Activated CD4-positive, alpha-beta T cell treated with anti-CD3 and anti-CD28 coated beads, Interleukin-2, amount 50 U/mL, for 4 hours (primary cell): ENCODE measurements at places on chromosomes 2 and 18.

DNA sequence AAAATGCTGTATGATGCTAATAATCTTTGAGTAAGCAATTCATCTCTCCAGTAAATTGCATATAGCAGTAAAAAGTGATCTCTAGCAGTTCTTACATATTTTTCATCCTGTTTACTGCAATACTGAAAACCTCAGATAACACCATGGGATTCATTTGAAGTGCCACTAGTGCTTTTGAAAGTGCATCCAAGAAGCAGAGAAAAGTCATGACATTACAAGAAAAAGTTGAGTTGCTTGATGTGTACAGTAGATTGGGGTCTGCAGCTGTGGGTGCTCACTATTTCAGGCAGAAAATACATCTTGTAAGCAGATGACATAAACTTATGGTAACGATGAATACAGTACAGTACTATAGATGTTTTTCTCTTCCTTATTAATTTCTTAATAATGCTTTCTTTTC is 1984.9 kb upstream of the LRRTM1 start:
- no peak for DNase-seq

GRCh38 chr2:222248256-222248655 is 50.5 kb downstream of the PAX3 start:
- DNase-seq: no peak

GRCh38 chr2:30261695-30262211 is 30.4 kb downstream of the LBH start:
- no peak for DNase-seq

- DNase-seq: no peak
Observed at GRCh38 chr18:33817096-33817495, 239.1 kb downstream of the ASXL3 start.

GRCh38 chr2:138823666-138824065 is 43.5 kb upstream of the NXPH2 start:
- DNase-seq: no peak

GRCh38 chr2:2579814-2580213 is 248.7 kb upstream of the MYT1L start:
- no peak for DNase-seq

GRCh38 chr2:196263181-196263747 is 91.9 kb upstream of the STK17B start:
- peak; percentile 29 for DNase-seq

DNA sequence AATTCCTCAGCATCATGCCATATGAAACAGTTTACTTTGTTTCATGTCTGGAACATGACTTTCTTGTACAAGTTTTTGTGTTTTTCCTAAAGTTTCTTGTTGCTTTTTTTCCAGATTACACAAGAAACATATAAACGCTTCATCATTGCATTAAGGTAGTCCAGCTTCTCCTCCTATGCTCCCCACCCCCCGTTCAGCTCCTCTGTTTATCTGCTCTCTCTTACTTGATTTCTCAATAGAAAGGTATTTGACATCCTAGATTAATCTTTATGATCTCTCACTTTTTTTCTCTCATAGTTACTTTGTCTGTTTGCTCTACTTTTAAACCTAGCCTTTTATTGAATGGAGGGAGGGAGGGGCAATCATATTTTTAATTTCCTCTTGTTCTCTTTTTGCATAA is 25.4 kb downstream of the SLC40A1 start:
- no peak for DNase-seq

DNA sequence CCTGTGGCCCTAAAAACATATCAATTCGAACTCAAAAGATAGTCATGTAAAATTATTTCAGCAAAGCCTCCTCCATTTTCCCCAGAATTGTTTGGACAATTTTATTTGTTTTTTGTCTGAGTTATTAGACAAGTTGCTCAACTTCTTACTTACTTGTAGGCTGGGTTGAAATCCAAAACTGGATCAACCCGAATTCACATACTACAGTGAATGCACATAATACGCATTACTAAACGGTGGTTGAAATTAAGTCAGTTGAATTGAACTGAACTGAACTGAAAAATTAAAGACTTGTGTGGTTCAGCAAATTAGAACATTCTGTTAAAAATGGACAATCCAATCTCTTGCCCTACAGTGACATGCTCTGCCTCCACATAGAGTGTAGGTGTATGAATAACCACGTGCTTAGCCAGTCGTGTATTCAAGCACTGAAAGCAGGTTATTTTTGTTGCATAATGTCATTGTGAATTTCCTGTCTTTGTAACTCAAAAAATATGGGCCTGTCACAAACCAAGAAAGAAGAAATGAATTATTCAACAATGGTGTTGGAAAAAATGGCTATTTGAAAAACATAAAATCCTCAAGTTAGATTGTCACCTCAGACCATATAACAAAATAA is 441.0 kb downstream of the TXNL1 start:
- DNase-seq: no peak

DNA sequence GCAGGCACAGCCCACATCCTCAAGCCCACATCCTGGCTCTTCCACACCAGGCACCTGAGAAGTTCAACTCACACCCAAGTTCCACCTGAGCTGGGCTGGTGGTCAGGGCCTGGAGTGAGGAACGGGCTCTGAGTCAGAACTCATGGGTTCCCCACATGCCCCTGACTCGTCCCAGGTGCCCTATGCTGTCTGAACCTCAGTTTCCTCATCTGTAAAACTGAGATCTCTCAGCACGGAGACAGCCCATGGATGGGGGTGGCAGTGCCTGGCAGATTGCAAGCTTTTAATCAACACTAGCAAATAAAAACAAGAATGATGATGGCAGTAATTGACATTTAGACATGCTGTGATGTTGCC is 307.8 kb downstream of the NDUFA10 start:
- DNase-seq: no peak

DNA sequence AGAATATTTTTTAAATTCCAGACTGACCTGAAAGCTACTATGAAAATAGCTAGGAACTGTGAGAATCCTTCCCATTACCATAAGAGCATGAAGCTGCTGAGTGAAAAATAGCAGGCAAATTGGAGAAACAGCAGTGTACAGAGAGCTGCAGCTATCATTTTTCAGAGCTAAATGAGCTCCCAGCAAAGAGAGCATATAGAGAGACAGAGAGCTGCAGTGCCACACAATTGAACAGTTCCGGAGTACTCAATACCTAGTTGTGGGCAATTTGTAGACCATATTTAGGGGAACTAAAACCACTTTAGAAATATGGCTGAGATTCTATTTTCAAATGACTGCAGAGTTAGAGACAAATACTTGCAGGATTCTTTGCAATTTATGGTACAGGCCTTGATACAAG is 645.3 kb downstream of the STK39 start:
- DNase-seq: no peak

- DNase-seq: no peak
Observed at GRCh38 chr2:97911206-97911921, 84.4 kb downstream of the TMEM131 start.

DNA sequence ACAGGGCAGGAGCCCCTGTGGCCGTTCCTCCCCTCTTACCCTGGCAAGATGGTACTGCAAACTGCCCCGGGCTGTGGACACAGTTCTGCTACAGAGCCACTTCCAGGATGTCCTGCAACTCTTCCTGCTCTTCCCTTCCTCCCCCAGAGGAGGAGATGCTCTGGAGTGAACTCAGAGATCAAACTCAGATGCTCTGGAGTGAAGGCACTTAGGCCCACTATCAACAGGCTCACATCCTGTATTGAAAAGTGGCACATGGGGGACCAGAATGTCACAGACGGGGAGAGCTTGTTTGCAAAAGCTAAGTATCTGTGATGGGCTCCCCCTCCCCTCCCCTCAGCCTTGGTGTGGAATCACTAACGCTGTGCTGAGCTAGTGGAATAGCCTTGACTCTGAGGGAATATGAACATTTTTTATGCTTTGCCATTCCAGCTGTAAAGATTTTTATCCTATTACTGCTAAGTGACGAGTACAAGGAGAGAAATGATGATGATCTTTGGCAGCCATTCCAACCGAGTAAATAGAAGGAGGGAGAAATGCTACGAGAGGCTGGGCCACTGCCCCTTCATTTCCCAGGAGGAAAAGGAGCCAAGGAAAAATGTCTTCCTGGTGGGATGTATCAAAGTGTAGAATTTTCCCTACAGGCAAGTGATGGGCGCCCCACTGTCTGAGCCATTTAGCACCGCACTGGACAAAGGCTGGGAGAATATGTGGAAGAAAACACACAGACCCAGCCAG is 152.6 kb downstream of the GALNT14 start:
- no peak for DNase-seq

DNA sequence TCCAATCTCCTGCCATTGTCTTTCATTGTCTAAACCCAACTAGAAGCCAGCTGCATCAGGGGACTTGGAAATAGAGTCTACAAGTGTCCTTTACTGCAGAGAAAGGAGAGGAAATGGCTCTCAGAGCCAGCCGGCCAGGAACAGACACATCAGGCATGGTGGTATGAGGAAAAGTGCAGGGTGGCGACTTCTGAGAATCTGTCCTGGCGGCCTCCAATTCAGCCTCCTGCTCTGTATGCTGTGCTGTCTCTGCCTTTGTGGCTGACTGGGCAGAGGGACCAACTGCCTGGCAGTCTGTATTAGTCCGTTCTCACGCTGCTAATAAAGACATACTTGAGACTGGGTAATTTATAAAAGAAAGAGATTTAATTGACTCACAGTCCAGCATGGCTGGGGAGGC is 36.8 kb upstream of the AQP4 start:
- DNase-seq: no peak

DNA sequence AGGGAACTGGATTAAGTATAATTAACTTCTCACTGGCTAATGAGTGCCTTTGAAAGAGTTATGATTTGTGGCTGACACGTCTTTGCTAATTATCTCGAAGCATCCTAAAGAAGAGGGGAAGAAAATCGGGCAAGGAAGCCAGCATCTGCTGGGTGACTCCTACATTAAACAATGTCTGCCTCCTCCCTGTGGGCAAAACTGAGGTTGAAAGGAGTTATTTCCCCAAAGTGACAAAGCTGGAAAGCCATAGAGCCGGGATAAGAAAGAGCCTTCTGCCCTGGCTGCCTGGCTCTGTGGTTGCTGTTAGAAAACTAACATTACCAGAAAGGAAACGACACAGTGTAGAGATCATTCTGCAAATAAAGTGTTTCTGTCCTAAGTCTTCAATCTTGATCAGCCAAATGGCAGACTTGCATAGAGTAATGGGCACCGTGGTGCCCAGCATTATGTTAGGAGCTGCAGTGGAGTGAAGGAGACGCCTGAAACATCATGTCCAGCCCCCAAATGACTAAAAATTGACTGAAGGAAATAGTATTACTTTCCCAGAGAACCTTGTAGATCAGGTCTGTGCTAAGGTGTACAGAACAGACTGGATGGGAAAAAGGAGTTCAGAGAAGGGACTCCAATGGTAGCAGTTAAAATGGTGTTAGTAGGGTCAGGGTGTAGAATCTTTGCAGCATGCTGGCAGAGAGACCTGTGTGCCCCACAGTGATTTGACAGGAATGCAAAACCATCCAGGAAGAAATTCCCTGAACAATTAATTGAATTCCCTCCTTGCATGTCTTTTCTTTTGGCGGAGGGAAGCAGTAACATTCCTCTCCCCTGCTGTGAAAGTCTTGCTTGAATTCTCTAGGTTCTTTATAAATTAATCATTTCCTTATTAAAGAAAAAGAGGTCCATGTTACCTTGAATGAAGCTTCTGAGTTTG is 44.4 kb downstream of the ALPK2 start:
- no peak for DNase-seq

DNA sequence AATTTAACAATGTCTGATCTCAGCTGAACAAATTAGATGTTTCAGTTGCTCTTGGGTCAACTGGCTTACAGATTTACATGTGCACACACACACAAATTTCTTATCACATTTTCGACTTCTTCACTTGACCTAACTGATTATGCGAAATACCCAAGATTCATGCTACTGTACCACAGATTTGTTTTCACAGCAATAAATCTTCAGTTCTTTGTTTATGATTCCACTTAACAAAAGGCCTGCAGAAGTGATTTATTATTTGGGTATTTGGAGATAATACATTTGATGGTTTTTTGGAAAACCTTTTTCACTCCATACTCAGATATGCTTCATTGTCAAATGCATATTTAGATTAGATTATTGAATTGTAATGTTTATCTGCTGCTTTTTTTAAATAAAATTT is 129.0 kb downstream of the GALNT1 start:
- DNase-seq: no peak

DNA sequence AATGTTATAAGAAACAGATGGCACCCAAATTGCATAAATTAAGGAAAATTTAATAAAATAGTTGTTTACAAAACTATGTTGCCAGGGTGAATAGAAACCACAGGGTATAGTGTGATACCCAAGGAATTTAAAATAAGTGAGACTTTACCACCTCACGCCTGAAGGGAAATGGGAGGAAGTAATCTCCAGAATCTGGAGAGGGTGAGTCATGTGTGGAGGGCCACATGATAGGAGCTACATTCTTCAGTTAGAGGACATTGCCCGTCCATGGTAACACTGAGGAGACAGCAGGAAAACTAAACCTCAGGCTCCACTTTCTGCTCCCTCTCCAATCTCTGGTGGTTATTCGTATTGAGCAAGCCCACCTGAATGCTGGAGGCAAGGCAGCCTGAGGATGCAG is 97.2 kb upstream of the NXPH2 start:
- DNase-seq: no peak

GRCh38 chr2:563512-563911 is 113.7 kb downstream of the TMEM18 start:
- no peak for DNase-seq

DNA sequence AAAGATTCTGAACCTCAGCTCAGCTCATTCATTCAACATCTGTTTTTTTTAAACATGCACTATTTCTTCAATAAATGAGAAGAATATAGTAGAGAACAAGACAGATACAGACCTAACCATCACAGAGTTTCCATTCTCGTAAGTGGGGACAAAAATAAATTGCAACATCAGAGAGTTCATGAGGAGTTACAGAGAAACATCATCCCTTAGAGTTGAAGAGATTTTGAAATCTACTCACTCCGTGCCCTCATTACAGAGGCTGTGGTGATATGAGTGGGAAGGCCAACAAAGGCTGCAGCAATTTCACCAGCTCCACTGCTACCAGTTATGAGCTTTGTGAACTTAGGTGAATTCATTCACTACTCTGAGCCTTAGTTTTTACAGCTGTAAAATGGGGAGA is 399.3 kb downstream of the BCL11A start:
- DNase-seq: no peak

DNA sequence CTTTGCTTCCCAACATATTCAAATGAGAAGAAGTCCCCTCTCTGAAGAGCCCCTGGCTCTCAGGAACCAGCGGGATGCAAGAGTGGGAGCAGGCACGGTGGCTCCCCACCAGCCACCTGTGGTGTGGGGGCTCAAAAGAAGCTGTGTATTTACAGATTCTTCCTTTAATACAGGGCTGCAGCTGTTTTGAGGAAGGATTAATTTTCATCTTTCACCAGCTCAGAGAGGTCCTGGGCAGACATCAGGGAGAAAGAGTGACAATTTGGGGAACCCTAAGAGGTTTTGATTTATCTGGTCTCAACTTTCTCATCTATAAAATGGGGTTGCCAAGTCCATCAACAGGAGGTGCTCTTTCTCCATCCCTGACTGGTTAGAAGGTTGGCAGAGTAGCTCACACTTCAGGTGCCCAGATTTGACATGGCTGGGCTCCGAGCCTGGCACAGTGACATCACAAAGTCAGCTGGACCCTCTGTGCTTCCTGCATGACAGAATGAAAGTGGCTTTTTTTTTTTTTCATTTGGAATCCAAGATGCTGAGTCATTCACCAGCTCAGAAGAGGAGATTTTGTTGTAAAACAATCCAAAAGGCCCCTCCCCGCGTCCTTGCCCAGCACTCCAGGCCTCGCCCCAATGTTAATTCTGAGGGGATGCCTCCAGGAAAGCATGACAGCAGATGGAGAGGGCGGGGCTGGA is 15.5 kb upstream of the SIX2 start:
- no peak for DNase-seq

GRCh38 chr2:176120364-176121189 is 1.9 kb upstream of the HOXD9 start:
- DNase-seq: no peak
